ENCODE measurements at places on chromosomes 6 and 20. TPM values are rescaled to one million over a fixed set of nuclear protein-coding genes. Genes with fewer than 3 reads are reported as not detected.

Gene MYCT1
- 0.84 TPM for polyA plus RNA-seq

Gene HDGFL1
- polyA plus RNA-seq, result not detected

Gene NKX2-4
- not detected for polyA plus RNA-seq

Gene FOXQ1
- polyA plus RNA-seq, result not detected

Gene MTFR2
- 2.0 TPM for polyA plus RNA-seq

Gene AARS2
- polyA plus RNA-seq, result 17.3 TPM

Gene DUSP15
- 7.2 TPM for polyA plus RNA-seq

Gene EYA2
- not detected for polyA plus RNA-seq

Gene IPCEF1
- polyA plus RNA-seq, result not detected

Gene SALL4
- polyA plus RNA-seq, result 13.6 TPM

Gene VTA1
- polyA plus RNA-seq, result 101 TPM

Gene BMP6
- not detected for polyA plus RNA-seq

Gene MBOAT1
- 10.2 TPM for polyA plus RNA-seq

Gene CNR1
- polyA plus RNA-seq, result 0.69 TPM

Gene GHRH
- polyA plus RNA-seq, result 0.34 TPM

Gene C6orf141
- 0.98 TPM for polyA plus RNA-seq

Gene HIVEP2
- 4.8 TPM for polyA plus RNA-seq

Gene BIRC7
- polyA plus RNA-seq, result not detected

Gene SYCP2
- polyA plus RNA-seq, result 0.07 TPM

Gene TRAPPC3L
- polyA plus RNA-seq, result not detected

Gene YTHDF1
- polyA plus RNA-seq, result 54.2 TPM

Gene GLP1R
- polyA plus RNA-seq, result 0.37 TPM

Gene SUN5
- not detected for polyA plus RNA-seq

Gene LY6G6D
- polyA plus RNA-seq, result not detected

Gene NKX2-2
- polyA plus RNA-seq, result not detected

Gene BNIP5
- not detected for polyA plus RNA-seq

Gene NOX3
- polyA plus RNA-seq, result not detected

Gene EPPIN
- not detected for polyA plus RNA-seq

Gene TOX2
- 0.32 TPM for polyA plus RNA-seq

Gene GRM4
- 0.31 TPM for polyA plus RNA-seq

Gene SLC17A5
- polyA plus RNA-seq, result 19.8 TPM

Gene GJA10
- polyA plus RNA-seq, result not detected

Gene HSPA1L
- 5.2 TPM for polyA plus RNA-seq

Gene ZNF311
- polyA plus RNA-seq, result 0.57 TPM

Gene EYS
- 0.21 TPM for polyA plus RNA-seq

Gene BTBD3
- polyA plus RNA-seq, result 19.4 TPM

Gene LY6G6C
- not detected for polyA plus RNA-seq

Gene CENPQ
- 4.9 TPM for polyA plus RNA-seq

Gene KCNK5
- not detected for polyA plus RNA-seq

Gene RNASET2
- 28.9 TPM for polyA plus RNA-seq

Gene KCNB1
- 0.10 TPM for polyA plus RNA-seq

Gene DPPA5
- polyA plus RNA-seq, result not detected

All from cardiac muscle cell (in vitro differentiated cells and primary cell).